ENCODE measurements at places on chromosomes 1 and 21.

DNA sequence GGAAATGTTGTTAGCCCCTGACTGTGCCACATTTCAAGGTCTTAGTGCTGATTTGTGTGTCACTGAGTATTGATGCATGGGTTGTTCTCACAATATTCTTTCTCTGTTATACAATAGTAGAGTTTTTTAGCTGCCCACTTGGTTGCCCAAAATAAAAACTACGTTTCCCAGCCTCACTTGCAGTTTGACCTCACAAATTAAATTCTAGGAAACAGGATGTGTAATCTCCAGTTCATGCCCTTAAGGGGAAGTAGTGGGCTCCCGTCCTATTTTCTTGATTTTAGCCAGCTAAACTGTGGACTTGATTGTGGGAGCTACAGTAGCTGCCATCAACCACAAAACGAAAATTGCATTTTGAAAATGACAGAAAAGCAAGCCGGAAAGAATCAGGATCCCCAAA lies 27.3 kb upstream of the LAMC1 start:
- DNase-seq: no peak

DNA sequence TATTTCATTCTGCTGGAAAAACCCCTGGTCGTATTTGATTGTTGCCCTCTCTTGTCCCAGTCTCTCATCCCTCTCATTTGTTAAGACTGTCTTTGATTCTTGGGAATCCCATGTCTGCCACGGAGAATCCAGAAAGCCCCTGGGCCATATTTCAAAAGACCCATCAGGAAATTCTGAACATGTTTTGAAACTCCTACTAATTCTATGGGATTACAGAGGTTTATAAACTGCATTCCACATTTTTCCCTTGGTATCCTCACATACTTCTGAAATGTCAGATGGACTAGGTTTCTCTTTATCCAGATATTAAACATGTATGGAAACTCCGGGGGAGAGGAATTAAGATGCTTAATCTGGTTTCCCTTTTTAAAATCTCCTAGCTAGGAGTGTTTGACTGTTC lies 80.0 kb downstream of the HUNK start:
- no peak for DNase-seq

DNA sequence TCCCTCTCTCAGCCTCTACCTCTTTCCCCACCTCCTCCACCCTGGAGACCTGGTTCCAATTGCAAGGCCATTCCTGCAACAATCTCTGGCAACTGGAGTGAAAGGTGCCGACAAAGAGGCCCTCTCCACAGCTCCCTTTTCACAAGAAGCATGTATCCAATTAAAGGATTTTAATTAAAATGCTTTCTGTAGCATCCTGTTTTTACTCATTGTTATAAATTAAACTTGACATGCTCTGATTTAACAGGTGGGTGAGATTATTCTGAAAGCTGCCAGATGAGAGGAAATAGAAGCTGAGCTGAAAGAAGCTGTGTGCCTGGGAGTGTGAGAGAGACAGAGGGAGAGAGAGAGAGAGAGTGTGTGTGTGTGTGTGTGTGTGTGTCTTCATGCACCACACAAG lies 160.5 kb downstream of the TBX15 start:
- DNase-seq: no peak

DNA sequence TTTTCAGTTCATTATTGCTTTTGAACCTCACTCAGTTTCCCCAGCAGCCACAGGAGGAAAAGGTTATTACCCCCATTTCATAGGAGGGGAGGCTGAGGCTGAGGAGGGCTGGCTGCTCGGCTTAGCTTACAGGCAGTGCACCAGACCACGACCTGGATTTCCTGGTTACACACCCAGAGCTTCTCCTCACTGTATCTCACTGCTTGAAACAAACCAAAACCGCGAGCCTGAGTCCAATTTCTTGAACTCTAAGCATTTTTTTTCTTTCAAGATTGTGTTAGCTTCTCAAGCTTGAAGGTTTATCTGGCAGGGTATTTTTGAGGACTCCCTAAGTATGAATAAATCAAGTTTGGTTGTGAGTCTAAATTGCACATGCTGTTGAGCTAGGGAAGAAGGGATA lies 188.9 kb upstream of the EDN2 start:
- no peak for DNase-seq

Measured in nucleus accumbens (tissue), 56 donors.